ENCODE measurements at places on chromosomes 3 and 15.

DNA sequence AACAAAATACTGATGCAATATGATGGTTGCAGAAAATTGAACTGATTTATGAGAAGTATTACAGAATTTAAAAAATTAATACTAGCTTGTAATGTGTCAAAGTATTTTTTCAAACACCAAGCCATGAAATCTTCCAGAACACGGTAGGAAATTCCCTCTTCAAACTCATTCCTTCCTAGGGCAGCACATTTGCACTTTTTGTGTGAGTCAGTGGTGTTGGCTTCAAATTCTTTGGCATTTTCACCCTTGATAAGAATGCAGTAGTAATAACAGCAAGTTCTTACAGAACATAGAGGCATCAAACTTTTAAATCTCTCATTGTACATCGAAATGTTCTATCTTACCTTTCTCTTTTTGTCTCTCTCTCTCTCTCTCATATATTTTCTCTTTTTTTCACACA, 191.8 kb downstream of the CGGBP1 start:
- DNase-seq, result no peak

DNA sequence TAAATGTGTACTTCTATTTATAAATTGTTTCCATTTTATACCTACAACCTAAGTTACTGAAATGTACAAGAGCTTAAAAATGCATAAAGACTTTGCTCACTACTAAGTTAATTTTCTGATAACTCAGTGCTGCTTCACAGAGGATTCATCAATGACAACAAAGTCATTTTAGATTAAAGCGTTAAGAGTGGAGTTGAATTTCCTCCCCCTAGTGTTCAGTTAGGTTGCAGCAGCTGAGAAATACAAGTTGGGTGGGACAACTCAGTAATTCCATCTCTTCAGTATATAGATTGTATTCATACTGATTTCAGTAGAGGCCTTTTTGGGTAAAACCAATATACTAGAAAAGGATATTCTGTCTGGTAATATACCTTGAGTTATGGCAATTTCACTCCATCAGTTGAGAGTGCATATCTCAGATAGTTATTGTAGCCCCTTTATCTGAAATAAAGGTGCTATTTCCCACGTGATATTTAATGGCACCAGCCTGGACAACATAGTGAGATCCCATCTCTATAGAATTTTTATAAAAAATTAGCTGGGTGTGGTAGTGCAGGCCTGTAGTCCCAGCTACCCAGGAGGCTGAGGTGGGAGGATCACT, 6.9 kb upstream of the RPL35A start:
- peak; percentile 40 for DNase-seq

DNA sequence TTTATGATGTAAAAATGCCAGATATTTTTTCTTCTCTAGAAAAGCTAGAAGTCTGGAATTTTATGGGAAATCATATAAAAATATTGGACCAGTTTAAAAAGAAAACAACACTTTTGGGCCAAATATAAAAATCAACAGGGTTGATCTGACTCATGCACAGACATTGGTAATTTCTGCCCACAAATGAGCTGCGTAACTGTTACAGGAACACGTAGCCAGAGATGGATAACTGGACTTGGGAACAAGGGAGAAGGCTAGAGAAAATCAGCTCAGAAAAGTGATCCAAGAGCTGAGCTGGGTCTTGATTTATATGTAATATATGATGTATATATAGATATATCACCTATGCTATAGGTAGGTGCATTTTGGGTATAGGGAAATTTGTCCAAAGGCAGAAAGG, 36.8 kb upstream of the NAALADL2 start:
- DNase-seq, result no peak

- DNase-seq, result no peak
These were observed 71.2 kb upstream of the IQSEC1 start for GRCh38 chr3:13144163-13145023.

DNA sequence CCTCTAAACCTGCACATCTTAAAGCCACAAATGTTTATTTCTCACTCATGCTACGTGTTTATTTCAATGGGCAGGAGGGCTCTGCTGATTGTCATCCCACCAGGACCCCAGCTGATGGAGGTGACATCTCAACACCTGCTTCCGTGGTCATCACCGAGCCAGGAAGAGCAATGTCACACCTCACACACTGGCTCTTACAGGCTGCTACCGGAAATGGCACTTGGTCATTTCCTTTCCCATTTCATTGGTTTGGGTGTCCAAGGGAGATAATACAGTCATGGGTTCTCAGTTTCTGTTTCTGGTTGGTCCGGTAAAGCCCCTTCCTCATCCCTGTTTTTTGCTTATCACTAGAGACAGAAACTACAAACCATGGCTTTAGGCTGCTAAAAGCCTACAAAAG, 41.9 kb downstream of the ABHD2 start:
- no peak for DNase-seq

DNA sequence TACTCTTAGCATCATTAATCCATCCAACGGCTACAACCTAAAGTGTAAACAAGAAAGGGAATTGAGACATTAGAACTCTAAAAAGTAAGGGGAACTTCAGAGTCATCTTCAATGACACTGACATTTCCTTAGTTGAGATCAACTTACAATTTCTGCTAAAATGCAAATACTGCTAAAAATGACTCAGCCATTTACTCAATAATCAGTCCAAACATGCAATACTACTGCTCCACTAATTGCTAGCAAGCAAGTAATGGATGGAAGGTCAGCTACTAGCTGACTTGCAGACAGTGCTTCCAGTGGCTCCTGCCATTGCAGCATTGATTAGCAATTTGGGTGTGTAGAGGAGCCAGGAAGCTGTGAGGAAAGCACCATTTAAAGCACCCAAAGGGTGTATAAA, 28.4 kb downstream of the CD200R1L start:
- DNase-seq, result no peak

DNA sequence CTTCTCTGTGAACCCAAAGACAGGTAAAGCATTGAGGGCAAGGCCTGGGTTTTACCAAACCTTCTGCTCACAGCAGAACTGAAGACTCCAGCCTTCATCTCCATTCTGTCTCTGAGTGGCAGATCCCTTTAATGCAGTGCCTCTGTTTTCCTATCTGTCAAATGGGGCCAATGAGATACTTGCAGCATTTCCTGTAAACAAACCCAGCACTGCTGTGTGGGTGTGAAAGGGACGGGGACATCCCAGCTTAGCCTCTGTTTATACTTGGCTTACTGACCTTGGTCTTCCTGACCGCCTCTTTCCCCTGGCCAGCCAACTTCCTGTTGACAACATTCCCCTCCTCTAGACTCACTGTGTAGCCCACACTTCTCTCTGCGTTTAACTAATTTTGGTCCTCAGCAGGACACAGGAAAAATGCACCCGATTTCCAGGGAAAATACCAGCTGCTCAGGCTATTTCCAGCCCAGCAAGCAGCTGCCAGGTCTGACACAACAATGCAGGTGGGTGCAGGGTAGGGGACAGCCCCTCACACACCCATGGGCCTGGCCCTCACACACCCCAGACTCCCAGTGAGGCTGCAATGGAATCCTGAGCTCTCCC, 105.9 kb upstream of the HERC1 start:
- DNase-seq, result no peak

DNA sequence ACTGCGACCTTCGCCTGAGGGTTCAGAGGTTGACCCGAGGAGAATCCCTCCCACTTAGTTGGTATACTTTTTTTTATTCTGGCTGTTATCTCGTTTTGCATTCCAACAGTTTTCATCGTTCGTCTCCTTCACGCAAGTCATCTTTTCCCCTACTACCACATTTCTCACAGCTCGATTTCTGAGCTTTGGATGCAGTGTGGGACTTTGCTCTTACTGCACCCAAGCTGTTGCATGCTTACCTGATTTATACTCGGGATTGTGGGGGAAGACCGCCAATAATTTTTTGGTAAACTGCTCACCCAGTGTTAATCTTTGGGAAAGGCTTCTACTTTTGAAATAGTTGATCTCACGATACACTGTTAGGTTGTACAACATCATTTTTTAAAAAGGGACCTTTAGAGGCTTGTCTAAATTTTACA, 702 bp downstream of the TBC1D23 start:
- DNase-seq, result no peak

DNA sequence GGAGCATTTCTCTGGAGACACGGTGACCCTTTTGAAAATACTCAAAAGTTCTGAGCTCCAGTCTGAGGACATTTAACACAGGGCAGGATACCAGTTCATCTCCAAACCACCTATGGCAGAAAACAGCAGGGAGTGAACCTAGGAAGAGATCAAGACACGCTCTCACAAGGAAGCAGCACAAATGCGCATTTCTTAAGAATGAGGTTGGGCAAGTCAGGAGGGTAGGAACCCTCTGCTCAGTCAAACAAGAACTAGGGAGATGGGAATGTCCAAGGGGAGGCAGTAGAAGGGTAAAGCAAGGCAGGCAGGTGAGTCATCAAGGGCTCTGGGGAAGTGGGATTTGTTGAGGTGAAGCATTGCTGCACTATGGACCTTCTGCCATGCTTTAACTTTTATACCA, 60.3 kb upstream of the PSMD6 start:
- no peak for DNase-seq

DNA sequence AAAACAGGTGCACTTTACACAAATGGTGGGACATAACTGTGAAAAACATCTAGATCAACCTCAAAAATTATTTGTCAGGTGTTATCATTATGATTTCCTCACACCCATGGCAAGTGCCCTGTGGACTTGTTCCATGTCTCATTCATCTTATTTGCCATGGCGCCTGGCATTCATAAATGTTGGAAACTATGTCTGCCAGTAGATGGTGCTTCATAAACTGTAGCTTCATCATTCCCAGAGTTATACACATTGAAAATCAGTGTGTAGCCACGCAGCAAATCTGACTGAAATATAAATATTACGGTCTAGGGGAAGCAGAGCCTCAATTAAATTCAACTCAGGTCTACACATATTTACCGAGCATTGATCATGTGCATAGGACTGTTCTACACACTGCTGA, 90.7 kb downstream of the IMPG2 start:
- DNase-seq, result no peak

DNA sequence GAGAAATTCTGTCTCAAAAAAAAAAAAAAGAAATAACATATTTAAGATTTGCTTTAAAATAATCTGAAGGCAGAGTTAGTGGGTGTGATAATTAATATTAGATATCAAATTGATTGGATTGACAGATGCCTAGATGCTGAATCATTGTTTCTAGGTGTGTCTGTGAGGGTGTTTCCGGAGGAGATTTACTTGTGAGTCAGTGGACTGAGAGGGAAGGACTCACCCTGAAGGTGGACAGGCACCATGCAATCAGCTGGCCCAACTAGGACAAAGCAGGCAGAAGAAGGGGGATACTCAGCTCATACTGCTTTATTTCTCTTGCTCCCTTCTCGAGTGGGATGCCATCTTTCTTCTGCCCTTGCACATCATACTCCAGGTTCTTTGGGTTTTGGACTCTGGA, 16.7 kb upstream of the RPL24 start:
- DNase-seq, result no peak

DNA sequence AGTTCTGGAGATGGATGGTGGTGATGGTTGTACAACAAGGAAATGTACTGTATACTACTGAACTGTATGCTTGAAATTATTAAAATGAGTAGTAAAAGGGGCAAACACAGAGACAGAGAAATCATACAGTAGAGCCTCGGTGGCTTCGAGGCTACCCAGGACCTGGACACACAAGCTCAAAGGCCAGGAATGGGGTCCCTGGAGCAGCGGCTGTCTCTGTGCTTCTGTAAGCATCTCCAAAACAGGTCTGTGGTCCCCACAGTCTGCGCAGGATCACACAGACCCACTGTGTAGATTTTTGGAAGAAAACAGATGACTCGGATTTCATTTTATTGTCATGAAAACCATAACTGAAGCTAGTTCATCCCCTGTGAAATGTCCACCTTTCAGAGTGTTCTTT, 39.7 kb downstream of the PGPEP1L start:
- no peak for DNase-seq

DNA sequence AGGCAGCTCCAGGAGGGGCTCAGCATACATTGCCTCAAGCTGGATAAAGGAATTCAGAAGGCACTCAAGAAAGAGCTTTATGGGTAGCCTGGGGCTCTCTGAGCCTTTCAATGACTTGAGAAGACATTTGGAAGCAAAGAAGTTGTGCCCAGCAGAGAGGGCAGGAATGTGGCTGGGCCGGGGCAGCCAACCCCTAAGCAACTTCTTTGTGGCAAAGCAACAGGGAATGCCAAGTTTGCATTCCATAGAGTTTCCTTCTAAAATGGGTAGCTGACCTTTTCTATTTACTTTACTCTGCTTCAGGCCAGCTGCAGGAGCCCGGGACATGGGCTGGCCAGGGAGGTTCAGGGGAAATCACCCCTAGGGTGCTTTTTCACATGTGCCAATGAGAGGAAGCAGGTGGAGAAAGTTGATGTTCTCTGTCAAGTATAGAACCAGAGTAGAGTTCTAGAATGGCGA, 45.6 kb downstream of the CCDC12 start:
- no peak for DNase-seq

GRCh38 chr3:69747511-69748258, 8.4 kb downstream of the MITF start:
- no peak for DNase-seq

GRCh38 chr3:115077501-115078250, 69.4 kb downstream of the ZBTB20 start:
- DNase-seq, result peak; percentile 12

GRCh38 chr3:102400142-102400541, 34.7 kb upstream of the ZPLD1 start:
- no peak for DNase-seq

GRCh38 chr15:35725353-35725752, 179.4 kb upstream of the DPH6 start:
- no peak for DNase-seq

- DNase-seq, result no peak
These were observed 1.9 kb downstream of the ZBTB47 start for GRCh38 chr3:42655331-42655888.

GRCh38 chr15:67396114-67396513, 124.8 kb upstream of the C15orf61 start:
- no peak for DNase-seq

GRCh38 chr15:49495993-49496753, 73.1 kb downstream of the FGF7 start:
- DNase-seq, result no peak

DNA sequence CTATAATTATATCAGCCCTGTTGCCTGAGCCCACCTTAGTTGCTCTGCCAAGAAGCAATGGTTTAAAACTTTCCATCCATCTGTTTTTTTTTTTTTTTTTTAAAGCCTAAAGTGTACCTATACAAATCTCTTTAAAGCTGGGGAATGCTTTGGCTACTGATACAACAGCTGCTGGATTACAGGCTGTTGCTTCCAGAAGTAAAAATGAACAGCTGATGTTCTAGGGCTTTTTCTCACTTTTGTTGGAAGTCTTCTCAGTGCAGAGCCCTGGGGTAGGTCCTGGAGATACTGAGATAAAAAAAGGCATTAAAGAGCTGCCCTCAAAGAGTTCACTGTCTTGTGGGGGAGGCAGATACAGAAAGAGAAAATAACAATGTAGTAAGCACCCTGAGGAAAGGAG, 218.1 kb downstream of the NLGN1 start:
- no peak for DNase-seq

- DNase-seq, result no peak
These were observed 1.0 kb downstream of the EOMES start for GRCh38 chr3:27720899-27721716.

DNA sequence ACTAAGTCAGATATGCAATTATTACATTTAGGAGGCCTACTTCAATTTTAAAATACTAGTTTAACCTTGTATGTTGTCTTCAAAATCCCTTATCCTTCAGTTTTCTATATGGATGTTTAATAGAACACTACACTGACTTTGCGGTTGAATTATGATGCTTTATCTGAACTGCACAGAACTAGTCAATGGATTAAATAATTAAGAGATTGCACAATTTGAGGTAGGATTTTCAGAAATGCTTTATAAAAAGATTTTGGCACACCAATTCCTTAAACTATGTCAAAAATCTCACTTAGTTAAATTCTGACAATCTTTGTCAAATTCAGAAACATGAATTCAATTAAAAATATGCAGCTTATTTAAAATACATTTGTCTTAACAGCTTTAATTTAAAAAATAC, 28.1 kb downstream of the ATOSA start:
- DNase-seq, result no peak

Data from hepatocyte (in vitro differentiated cells).